Hypothalamus (tissue), 51 donors: ENCODE measurements at places on chromosomes 7 and 10.

DNA sequence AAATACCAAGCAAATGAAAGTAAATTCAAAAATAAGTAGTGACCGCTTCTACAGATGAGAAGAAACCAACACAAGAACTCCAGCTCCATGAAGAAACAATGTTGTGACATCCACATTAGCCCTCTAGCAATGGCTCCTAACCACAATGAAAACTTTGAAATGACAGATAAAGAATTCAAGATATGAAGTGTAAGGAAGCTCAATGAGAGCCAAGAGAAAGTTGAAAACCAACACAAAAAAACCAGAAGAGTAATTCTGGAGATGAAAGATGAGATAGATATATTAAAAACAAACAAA lies 68.2 kb upstream of the DDC start:
- no peak for DNase-seq

GRCh38 chr10:122050311-122050710 lies 61.3 kb downstream of the TACC2 start:
- DNase-seq: no peak

DNA sequence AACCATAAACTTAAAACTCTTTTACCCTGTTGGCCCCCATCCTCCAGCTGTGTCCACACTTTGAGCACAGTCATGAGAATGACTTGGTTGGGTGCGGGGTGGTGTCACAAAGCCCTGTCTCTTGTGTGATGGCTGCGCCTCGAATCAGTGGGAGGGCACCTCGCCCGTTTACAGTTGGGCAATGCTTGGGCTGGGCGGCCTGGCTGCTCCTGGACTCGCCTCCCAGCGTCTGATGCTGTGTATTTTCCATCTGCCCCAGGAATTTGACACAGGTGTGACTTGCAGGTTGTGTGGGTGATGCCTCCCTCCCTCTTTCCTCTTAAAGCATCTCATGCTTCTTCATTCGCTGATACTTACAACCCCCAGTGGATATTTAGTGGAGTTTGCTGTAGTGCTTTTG lies 33.7 kb downstream of the CHST12 start:
- DNase-seq: no peak

GRCh38 chr10:101244321-101245050 lies 15.2 kb upstream of the LBX1 start:
- DNase-seq: no peak

DNA sequence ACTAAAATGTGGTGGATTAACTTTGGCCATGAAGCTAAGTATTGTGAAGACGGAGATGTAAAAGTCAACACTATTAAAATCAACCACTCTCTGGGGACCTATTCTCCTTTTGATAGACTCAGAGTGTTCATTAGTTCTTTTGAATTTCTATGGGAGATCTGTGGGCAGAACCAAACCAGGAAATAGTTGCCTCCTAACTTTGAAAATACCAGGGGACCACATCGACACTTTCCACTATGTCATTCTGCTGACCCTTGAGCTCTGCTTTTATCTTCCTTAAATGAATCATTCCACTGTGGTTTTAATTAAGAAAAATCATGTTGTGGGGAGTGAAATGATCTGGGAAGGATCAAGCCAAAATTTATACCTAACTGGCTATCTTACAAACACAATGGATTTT lies 960.5 kb downstream of the GATA3 start:
- DNase-seq: no peak

- no peak for DNase-seq
Measured at GRCh38 chr10:91930939-91931338, 7.4 kb downstream of the BTAF1 start.

DNA sequence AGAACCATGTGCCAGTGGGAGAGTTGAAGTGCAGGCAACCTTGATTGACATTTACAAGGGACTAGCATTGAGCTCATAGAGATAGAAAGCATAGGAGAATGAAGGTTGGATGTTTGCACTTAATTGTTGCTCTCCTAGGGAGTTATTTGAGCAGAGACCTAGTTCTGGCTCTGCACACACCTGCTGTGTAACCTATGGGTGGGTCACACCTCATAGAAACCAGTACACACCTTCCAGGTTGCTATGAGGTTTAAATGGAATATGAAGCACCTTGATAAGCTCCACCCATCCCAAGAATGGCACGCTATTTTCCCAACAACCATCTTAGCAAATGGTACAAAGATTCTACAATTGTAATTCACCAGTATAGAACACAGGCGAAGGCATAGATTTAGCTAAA lies 86.2 kb upstream of the AOAH start:
- no peak for DNase-seq

- no peak for DNase-seq
Measured at GRCh38 chr10:99700649-99701048, 31.3 kb downstream of the COX15 start.

DNA sequence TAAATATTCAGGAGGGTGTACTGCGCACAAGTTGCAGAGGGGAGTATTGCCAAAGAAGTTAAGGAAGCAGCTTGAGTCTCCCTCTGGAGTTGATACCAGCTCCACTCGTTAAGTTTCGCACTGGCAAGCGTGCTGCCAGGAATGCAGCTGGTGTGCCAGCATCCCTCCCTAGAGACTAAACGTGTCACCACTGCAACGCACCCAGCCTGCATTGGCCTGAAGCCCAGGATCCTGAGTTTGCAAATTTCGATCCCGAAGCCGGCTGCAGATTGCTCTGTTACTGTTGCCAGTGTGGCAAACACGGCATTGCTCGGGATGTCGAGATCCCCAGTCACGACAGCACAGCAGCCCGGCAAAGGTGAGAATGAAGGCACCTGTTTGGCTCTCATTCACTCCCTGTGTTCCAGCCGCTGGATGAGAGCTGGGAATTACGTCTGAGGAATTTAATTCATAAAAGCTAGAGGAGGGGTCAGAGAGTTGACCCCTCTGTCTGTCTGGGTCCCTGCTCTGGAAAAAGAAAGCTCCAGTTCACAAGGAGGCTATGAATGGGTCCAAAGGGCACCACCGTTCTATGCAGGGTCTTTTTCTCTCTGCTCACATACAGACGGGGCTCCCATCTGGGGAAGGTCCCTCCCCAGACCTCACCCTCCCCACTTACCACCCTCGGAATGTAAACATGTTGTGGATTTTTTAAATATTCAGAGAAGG lies 61.0 kb downstream of the NRP1 start:
- DNase-seq: no peak

DNA sequence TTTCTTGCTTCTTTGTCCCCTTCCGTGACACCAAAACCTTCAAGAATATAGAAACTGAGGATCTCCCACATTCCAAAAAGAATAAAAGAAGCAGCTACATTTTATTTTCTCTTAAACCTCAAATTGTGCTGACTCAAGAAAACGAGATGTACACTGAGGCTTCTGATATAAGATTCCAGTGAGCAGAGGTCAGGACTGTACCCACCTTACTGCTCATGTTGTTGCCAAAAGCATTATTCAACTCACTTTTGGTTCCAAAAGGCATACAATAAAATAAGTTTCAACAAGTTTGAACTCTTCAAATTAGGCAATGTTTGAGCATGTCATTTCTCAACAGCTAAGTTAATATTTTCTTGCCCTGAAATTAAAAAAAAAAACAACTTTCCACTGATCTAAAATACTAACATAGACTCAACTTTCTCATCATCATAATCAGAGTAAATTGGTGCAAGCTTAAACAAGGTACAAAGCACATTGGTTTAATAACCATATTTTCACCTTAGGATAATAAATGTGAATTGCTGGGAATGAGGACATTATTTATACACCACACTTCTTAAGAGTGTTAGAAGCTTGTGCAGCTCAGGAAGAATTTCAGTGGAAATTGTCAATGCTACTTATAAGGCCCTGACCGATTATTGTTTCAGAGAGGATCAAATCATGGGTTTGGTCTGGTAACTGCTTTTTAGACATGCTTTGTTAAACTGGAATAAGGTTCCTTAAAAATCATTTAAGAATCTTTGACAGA lies 629.0 kb upstream of the IGFBP3 start:
- no peak for DNase-seq

- no peak for DNase-seq
Measured at GRCh38 chr7:6260291-6261187, 11.9 kb downstream of the CYTH3 start.
